ENCODE measurements at places on chromosomes 11 and 22.

GRCh38 chr11:123577081-123577598 lies 77.3 kb downstream of the SCN3B start:
- no peak for DNase-seq

- no peak for DNase-seq
These were observed at the start of gene STK33 for GRCh38 chr11:8593935-8594909. Gene STK33, minus strand, starts transcription at chr11:8594228. Its CDS starts 119,323 bp downstream, at chr11:8474905.

DNA sequence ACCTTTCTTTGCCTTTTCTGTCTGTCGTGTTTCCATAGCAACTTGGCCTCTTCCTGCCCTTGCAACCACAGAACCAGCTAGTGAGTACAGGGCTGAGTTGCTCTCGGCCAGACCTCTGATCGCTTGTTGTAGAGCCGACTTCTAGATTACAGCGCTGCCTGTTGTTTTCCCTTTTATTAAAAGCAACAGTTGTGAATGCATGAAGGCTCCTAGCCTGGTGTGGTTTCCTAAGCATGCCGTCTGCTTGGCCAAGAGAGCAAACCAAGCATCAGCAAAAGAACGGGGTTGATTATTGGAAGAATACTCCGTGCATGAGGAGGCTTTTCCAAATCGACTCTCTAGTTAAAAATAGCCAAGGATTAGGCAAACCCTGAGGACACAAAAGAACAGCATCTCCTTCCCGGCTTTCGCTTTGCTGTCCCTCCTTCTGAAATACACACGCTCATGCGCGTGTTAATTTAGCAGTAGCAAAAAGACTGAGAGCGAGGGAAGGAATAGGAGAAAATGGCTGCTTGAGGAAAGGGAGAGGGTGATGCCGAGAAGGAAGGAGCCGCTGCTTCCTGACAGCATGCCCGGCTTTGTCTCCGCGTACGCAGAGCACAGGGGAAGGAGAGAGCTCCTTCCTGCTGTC lies 71.5 kb upstream of the TTC12 start:
- DNase-seq, result no peak

DNA sequence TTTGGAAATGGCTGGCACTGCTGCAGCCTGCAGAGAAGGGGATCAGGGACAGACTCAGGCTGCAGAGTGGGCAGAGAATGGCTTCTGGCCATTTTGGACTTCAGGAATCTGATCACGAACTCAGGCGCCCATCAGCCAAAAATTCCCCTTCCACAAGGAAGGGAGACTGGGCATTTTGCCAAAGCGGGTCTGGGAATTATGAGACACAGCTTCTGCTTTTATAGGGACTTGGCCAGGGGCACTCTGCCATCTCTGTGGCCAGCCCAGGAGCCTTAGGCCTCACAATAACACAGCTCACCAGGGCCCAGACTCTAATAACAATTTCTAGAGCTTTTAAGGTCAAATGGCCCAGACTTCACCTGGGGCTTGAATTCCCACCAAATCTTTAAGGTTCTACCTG lies 74.7 kb downstream of the CHST1 start:
- DNase-seq, result no peak

DNA sequence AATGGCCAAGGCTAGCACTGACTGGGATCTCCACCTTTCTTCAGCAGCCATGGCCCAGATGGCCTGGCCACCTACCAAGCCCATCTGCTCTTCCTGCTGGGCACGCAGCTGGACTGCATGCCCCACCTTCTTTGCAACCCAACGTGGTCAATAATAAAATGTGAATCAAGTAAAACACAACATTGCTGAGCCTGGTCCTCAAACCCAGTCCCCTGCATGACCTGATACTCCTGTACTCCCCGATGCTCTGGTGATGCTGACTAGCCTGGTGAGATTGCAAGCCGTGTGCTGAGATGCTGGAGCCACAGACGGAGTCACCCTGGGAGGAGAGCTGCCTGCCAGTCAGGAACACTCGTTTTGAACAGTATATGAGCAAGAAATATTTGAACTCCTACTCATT lies 34.0 kb downstream of the PARVG start:
- no peak for DNase-seq

DNA sequence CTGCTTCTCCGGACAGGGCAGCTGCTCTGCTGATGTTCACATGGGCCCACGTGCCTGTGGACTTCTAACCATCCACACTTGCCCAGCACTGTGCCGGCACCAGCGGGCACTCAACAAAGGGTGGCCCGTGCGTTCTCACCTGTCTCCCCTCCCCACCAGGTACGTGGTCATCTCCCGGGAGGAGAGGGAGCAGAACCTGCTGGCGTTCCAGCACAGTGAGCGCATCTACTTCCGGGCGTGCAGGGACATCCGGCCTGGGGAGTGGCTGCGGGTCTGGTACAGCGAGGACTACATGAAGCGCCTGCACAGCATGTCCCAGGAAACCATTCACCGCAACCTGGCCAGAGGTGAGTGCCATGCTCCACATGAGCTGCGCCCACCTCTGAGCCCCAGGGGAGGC lies 66.7 kb downstream of the SYT13 start:
- DNase-seq, result no peak

DNA sequence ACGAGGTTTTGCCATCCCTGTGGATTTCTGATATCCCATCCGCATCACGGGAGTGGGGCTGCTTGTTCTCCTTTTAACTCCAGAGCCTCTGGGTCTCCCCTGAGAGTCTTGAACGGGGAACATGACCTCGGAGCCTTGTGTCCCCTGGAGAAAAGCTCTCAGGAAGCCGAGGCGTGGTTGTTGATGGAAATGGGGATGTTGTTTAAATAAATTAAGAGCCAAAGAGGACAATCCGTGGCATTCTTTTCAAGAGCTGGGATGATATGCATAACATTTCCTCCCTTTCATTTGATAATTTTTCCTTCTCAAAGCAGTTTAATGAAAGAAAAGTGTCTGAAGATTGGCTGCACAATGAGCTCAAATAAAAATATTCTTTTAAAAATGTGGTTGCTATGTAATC lies 14.2 kb downstream of the TSPAN18 start:
- DNase-seq, result no peak

- DNase-seq, result no peak
These were observed 528.4 kb downstream of the MIAT start for GRCh38 chr22:27185760-27186302.

DNA sequence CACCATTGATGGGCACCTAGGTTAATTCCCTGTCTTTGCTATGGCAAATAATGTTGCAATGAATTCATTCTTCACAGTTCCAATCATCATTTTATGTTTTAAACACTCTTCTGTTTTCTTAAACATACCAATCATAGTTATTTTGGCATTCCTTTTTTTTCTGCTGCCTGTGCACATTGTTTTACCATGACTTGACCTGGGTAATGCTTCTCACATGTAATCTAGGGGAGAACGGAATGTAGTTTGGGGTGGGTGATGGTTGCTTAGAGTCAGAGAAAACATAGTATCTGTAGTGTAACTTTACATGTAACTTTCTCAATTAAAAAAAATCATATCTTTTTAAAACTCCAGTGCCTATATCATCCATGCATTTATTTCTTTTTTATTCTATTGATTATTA lies 1945.3 kb upstream of the RAG2 start:
- DNase-seq, result peak; percentile 76

All from HS-5 (cell line).